Stimulated activated naive CD4-positive, alpha-beta T cell (primary cell): ENCODE measurements at places on chromosomes 5 and 9.

DNA sequence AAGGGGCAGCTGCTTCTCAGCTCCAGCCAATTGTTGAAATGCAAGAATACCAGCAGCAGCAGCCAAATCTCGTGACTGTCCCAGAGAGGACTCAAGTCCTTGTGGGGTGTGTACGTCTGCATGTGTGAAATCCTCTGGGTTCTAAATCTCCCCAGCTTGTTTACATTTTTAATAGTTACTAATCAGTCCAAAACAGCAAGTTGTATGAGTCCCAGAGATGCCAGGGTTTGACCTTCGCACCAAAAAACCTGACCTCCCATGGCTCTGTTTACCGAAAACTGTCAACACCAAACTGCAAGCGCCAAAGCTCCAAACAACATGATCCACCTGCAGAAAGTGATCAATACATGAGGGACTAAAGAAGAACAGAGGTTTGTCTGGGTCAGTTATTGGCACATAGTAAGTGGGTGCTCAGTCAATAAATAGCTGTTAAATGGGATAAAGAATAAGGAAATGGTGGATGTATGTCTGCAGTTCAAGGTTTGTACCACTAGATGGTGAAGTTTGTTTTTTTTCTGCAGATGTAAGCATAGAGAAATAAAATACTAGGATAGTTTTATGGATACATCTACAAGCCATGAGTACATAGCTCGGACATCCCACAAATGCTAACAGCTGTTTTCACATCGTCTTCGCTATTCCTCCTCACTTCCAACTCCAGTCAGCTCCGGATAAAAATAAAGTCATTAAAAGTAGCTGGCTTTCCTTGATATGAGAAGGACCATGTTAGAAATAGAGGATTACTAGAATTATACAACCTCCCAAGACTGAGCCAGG lies 85.3 kb upstream of the ADRB2 start:
- DNase-seq, result peak; percentile 3

DNA sequence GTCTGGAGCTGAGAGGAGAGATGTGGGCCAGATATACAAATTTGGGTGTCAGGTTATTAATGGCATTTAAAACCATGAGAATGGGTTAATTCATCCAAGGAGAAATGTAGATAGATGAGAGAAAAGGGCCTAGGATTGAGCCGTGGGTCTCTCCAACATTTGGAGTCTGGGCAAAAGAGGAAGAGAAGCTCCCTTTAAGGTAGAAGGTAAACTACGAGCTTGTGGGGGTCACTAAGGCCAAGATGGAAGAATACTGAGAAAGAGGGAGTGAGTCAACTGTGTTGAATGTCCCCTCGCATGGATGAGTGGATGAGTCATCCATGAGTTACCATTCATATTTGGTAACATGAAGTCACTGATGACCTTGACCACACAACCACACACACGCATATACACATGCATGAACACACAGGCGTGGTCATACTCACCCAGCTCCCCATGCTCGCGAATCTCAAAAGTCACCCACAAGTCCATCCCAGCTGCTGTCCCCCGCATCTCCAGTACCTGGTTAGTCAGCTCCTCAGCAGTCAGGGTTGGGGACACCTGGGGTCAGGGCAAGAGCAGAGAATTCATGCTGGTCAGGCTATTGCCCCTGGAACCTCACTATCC lies 6.8 kb upstream of the FCHSD1 start:
- no peak for DNase-seq

DNA sequence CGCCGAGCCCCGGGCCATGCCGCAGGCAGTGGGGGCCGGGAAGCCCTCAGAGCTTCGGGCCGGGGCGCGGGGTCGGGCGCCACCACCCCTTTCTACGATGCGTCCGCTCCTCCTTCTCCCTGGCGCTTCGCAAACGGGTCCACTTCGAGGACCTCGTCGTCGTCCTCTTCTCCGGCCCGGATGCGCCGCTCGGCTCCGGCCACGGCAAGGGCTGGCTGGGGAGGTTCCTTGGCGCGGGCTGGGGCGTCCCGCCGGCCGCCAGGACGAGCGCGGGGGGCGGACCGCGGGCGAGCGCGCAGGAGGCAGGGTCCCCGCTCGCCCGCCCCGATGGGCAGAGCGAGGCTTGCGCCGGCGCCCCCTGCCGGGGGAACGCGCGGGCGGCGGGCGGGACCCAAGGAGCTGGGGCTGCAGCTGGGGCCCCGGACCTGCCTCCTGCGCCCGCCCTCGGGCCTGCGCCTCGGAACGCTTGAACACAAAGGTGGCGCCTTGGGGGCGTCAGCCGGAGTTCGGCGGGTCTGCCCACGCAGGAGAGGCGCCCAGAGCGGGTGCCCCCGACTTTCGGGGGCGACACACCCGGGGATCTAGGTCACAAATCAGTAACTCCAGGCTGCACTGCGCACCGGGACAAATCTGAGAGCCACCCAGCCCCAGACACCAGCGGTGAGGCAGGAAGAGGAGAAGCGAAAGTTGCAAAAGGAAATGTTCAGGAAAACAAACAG lies at the start of gene ROR2:
Gene ROR2 (minus strand): TSS at position 283 of the 719 bp plus-strand sequence.
- no peak for DNase-seq

DNA sequence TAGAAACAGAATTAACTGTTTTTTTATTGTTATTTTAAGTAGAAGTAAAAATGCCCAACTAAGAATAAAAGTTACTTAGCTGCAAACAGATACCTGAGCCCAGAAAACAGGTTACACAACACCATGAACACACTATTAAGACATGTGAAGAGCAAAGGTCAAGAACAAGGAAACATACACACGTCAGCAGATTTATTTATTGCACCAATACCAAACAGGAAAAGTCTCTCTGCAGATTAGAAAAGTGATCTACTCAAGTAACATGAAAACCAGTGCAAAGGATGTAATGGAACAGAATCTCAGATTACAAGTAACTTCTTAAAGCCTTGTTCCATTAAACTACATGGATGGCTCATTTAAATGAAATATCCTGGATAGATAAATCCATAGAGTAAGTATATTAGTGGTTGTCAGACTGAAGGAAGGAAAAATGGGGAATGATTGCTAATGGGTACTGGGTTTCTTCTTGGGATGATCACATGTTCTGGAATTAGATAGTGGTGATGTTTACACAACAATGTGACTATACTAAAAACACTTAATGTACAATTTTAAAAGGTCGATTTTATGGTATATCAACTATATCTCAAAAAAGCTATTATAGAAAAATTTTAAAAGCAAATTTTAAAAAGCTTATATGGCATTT lies 6.1 kb downstream of the SAR1B start:
- no peak for DNase-seq

GRCh38 chr9:131679261-131680020 lies 60.4 kb downstream of the RAPGEF1 start:
- DNase-seq, result no peak

DNA sequence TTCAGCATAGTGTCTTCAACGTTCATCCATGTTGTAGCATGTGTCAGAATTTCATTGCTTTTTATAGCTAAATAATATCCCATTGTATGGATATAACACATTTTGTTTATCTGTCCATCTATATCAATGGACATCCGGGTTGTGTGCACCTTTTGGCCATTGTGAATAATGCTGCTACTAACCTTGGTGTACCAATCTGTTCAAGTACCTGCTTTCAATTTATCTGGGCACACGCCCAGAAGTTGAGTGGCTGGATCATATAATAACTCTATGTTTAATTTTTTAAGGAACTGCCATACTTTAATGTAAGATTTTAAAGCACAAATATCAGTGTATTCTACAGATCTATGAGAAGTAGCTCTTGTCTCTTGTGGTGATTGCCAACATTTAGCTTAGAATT lies 43.5 kb downstream of the SCAI start:
- no peak for DNase-seq
